ENCODE measurements at places on chromosomes 13 and 19. TPM values are rescaled to one million over a fixed set of nuclear protein-coding genes. Genes with fewer than 3 reads are reported as not detected.

- peak overlapping the region; percentile 37 for H3K4me3 ChIP-seq
- H3K36me3 ChIP-seq: no peaks in the 10 kb centered on the region
- DNase-seq: peak; percentile 96
- peaks cover 21% of the 10 kb centered on the region for H3K27me3 ChIP-seq
- peaks cover 67% of the 10 kb centered on the region for H3K4me1 ChIP-seq
Observed at GRCh38 chr19:12884926-12885748, 1.9 kb downstream of the KLF1 start.

DNA sequence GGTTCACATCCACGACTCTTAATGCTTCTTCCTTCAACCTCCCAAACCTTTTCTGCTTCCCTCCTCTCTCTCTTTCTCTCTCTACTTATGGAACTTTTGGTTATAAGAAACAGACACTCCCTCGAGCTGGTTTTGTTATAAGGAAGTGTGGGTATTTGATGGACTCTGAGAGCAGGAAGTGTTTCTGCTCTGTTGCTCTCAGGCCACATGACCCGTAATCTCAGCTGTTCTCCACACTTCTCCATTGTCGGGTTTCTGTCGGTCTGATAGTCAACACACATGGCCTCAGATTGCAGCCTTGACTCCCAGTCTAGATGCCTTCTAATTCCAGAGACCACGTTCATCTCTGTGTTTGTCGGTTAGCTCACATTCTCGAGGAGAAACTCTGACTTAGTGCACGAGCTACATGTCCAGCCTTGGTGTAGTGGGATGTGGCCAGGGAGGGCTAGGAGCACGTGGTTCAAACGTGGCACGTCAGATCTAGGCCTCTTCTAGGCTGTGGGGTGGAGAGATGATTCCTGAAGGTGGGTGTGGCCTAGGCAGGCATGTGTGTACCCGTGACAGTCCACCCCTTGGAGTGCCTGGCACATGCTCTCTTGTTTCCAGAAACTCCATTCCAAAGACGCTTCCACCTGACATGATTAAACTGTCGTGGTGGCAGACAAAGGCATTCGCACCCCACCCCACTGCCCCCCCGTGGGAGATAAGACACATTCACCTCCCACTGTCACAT, 26.3 kb downstream of the CNFN start:
- DNase-seq: no peak
- peak overlapping the region; percentile 74 for H3K27ac ChIP-seq

GRCh38 chr19:46376241-46377153, 29.6 kb downstream of the PPP5C start:
- H3K27me3 ChIP-seq: no peaks in the 10 kb centered on the region
- H3K36me3 ChIP-seq: peaks cover 59% of the 10 kb centered on the region
- no peak overlapping the region for H3K4me3 ChIP-seq
- DNase-seq: no peak
- no peak overlapping the region for H3K27ac ChIP-seq

GRCh38 chr13:110770678-110771077, 57.2 kb downstream of the ING1 start:
- no peaks in the 10 kb centered on the region for H3K36me3 ChIP-seq
- H3K27ac ChIP-seq: peak overlapping the region; percentile 77
- no peaks in the 10 kb centered on the region for H3K27me3 ChIP-seq
- no peaks in the 10 kb centered on the region for H3K4me1 ChIP-seq
- H3K4me3 ChIP-seq: no peak overlapping the region

DNA sequence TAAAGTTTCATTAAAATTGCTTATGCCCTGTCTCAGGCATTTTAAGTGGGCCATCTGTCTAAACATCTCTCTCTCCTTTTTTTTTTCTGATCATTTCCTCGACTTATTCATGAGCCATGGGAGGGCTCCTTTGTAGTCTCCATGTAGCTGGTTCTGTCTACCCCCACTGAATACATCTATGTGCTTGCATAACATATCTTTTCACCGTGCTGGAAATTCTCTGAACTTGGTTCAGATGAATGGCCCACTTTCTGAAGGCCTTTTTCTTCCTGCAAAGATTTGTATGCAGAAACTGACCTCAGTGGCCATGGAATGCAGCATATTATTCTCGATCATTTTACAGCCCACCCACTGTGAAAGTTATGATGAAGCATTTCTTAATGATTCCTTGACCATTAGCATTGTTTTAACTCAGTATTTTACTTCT, 225.3 kb downstream of the GGACT start:
- no peak overlapping the region for H3K27ac ChIP-seq

GRCh38 chr19:52566121-52566520, 4.0 kb upstream of the ZNF701 start:
- H3K27me3 ChIP-seq: no peaks in the 10 kb centered on the region
- H3K4me1 ChIP-seq: peaks cover 4% of the 10 kb centered on the region
- no peak overlapping the region for H3K4me3 ChIP-seq

DNA sequence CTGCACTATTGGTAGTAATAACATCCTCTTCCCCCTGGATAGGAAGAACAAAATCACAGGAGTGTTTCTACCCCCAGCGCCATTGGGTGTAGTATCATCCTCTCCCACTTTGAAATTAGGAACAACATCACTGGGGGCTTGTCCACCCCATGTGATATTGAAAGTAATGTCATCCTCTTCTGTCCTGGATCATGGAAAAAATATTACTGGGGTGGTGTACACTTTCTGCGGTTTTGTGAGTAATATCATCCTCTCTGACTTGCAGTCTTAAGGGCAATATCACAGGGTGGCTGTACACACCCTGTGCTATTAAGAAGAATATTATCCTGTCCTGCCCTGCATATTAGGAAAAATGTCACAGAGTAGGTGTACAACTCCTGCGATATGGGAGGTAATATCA, 4.9 kb upstream of the RGCC start:
- H3K4me3 ChIP-seq: no peak overlapping the region
- no peak overlapping the region for H3K27ac ChIP-seq
- H3K36me3 ChIP-seq: no peaks in the 10 kb centered on the region
- peaks cover 23% of the 10 kb centered on the region for H3K27me3 ChIP-seq
- peaks cover 11% of the 10 kb centered on the region for H3K4me1 ChIP-seq
- DNase-seq: no peak

- H3K36me3 ChIP-seq: peaks cover 8% of the 10 kb centered on the region
- H3K4me1 ChIP-seq: peaks cover 13% of the 10 kb centered on the region
- no peak for DNase-seq
- peak overlapping the region; percentile 82 for H3K27ac ChIP-seq
- H3K27me3 ChIP-seq: no peaks in the 10 kb centered on the region
Observed at GRCh38 chr19:18366021-18366435, 19.9 kb upstream of the GDF15 start.

GRCh38 chr19:2423071-2423914, 4.1 kb downstream of the TIMM13 start:
- peak; percentile 83 for DNase-seq
- H3K27ac ChIP-seq: peak overlapping the region; percentile 58
- peaks cover 20% of the 10 kb centered on the region for H3K36me3 ChIP-seq

- no peak overlapping the region for H3K4me3 ChIP-seq
- H3K27ac ChIP-seq: no peak overlapping the region
- no peaks in the 10 kb centered on the region for H3K36me3 ChIP-seq
- H3K27me3 ChIP-seq: no peaks in the 10 kb centered on the region
Observed at GRCh38 chr13:28650284-28650683, 8.6 kb upstream of the POMP start.

DNA sequence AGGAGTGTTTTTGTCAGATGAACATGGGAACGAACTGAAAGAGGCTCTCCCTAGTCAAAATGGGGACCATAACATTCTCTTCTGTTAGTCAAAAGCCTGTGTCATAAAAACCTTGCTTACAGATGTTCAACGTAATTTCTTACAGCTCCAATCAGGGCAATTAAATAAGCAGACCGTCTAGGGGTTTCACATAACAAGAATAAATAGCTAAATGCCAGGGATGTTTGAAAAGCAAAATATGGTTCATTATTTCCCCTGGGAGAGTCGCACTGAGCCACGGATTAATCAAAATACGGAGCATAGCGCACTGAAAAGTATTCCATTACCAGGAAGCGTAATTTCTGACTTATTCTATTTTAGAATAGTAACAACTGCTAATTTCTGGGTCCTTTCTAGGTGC, 63.7 kb upstream of the MRI1 start:
- H3K4me3 ChIP-seq: no peak overlapping the region
- H3K27me3 ChIP-seq: no peaks in the 10 kb centered on the region
- H3K4me1 ChIP-seq: no peaks in the 10 kb centered on the region
- no peak for DNase-seq
- no peaks in the 10 kb centered on the region for H3K36me3 ChIP-seq
- no peak overlapping the region for H3K27ac ChIP-seq

- peak; percentile 66 for DNase-seq
- H3K27ac ChIP-seq: peak overlapping the region; percentile 23
- H3K4me1 ChIP-seq: peaks cover 12% of the 10 kb centered on the region
Observed at GRCh38 chr19:6238643-6239281, 41.0 kb downstream of the MLLT1 start.

DNA sequence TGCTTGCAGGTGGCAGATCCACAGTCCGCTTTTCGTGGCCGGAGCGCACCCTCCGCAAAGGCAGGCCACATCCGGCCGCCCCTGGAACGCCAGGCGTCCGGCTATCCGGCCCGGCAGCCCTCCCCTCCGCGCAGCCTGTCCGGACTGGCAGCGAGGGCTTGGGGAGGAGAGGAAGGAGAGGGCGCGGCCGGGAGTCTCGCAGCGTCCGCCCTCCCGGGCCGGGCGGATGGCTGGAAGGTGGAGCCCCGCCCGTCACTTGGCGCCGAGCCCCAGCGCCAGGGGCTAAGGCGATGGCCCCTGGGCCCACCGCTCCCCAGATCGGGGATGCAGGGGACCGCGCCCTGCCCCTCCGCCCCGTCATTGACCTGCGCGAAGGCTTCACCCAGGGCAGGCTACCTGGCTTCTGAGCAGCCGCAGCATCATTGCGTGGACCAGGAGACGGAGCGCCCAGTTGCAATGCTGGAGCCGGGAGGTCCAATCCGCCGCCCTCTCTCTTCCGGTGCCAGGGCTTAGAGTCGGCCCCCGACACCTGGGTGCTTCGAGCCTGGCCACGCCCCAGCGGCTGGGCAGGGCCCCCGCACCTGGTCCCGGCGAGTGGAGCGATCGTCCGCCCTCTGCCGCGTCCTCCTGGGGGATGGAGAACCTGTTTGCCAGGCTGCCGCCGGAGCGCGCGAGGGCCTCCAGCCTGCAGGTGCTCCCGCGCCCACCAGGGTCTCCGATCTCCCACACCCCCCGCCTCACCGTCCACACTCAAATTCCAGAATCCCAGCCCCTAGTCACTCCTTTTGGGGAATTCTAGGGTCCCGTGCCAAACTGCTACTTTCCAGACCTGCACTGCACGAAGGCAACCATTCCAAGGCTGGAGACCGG, at the start of gene FUT1:
TSS of gene FUT1 (minus strand) at position 146 of the 870 bp plus-strand sequence. CDS start 1,360 bp downstream, outside the sequence.
- H3K4me3 ChIP-seq: peak within 1 kb of the TSS; percentile 69
- H3K36me3 ChIP-seq: no peaks in the 10 kb centered on the region
- H3K27ac ChIP-seq: peak within 1 kb of the TSS; percentile 79
- H3K4me1 ChIP-seq: peaks cover 64% of the 10 kb centered on the region

DNA sequence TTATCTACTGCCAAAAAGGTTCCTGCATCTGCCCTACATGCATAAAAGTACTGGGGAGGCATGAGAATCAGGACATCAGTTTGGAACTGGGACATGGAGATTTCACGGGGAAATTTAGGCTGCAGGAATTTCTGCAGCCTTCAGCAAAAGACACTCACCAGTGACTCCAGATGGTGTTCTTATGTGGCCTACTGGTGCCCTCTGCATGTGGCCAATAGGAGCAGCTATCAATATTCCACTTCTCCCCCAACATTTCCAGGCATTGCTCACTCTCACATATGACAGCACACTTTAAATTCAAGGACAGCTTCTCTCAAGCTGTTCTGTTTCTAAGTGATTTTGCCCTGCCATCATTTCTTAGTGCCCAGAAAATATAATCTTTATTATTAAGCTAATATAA, 570.5 kb upstream of the ARGLU1 start:
- no peak for DNase-seq
- H3K27ac ChIP-seq: no peak overlapping the region
- no peak overlapping the region for H3K4me3 ChIP-seq
- no peaks in the 10 kb centered on the region for H3K36me3 ChIP-seq

DNA sequence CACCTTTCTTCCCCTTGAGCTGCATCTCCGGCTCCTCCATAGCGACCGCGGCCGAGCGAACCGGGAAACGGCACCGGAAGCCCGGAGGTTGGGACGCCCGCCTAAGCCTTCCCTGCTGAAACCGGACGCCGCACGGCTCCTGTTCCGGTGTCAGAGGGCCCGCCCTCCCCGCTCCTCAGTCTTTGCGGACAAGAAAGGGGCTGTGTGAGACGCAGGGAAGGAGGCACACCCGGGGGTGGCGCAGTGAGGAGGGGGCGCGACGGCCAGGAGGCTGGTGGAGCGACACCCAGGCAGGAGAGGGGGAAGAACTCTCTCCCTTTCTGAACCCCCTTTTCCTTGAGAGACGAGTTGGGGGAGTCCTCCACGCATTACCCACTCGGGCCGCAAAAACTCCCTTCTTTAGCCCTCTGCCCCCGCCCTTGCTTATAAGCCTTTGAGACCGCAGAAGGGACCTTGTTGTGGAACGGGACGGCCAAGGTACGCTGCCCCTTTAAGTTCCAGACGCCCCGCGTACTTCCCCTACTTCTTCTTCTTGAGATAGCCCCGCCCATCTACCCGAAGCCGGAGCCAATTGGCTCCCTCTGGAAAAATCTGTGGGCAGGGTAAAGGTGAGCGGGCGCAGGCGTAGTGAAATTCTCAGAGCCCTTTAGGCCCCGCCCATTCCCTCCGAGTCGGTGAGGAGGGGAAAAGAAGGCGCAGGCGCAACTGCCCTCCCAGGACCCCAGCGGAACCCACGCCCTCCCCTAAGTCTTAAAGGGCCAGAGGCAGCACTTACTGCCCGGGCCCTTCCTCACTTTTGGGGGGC, at the start of the genes BORCS8 and RFXANK:
TSS of gene BORCS8 (minus strand) at position 75 of the 805 bp plus-strand sequence. CDS start at position 40, 35 bp downstream.
TSS of gene RFXANK (plus strand) at position 181 of the 805 bp plus-strand sequence. CDS start 1,689 bp downstream, outside the sequence.
- peak within 1 kb of the TSS; percentile 99 for H3K4me3 ChIP-seq
- peak within 1 kb of the TSS; percentile 99 for H3K27ac ChIP-seq
- H3K36me3 ChIP-seq: peaks cover 30% of the 10 kb centered on the region
- peak; percentile 99 for DNase-seq
- no peaks in the 10 kb centered on the region for H3K27me3 ChIP-seq
- peaks cover 80% of the 10 kb centered on the region for H3K4me1 ChIP-seq

- DNase-seq: no peak
- H3K27me3 ChIP-seq: no peaks in the 10 kb centered on the region
- no peak overlapping the region for H3K4me3 ChIP-seq
- H3K4me1 ChIP-seq: no peaks in the 10 kb centered on the region
- no peaks in the 10 kb centered on the region for H3K36me3 ChIP-seq
- no peak overlapping the region for H3K27ac ChIP-seq
Observed at GRCh38 chr13:45717349-45717748, 15.2 kb downstream of the CBY2 start.

Gene UHRF1
- total RNA-seq: 6.2 TPM

Gene TPTE2
- total RNA-seq: not detected

Gene TEX101
- total RNA-seq: not detected

Gene MTUS2
- 3.2 TPM for total RNA-seq

Gene RBM42
- total RNA-seq: 63.4 TPM

Gene VSTM1
- total RNA-seq: 8.8 TPM
